ENCODE measurements at places on chromosomes 4 and X. TPM values are rescaled to one million over a fixed set of nuclear protein-coding genes. Genes with fewer than 3 reads are reported as not detected.
A peak's percentile ranks its signal among the peaks of the same experiment; 100 is the strongest.

The TRPC5OS gene
- not detected for total RNA-seq

The CXorf49 gene
- not detected for total RNA-seq

- DNase-seq: no peak
- peak overlapping the region; percentile 59 for H3K27ac ChIP-seq
- no peaks in the 10 kb centered on the region for H3K27me3 ChIP-seq
- peaks cover 32% of the 10 kb centered on the region for H3K36me3 ChIP-seq
- no peak overlapping the region for H3K4me3 ChIP-seq
- H3K4me1 ChIP-seq: peaks cover 6% of the 10 kb centered on the region
These were observed 21.8 kb upstream of the BBS12 start for GRCh38 chr4:122710434-122711308.

DNA sequence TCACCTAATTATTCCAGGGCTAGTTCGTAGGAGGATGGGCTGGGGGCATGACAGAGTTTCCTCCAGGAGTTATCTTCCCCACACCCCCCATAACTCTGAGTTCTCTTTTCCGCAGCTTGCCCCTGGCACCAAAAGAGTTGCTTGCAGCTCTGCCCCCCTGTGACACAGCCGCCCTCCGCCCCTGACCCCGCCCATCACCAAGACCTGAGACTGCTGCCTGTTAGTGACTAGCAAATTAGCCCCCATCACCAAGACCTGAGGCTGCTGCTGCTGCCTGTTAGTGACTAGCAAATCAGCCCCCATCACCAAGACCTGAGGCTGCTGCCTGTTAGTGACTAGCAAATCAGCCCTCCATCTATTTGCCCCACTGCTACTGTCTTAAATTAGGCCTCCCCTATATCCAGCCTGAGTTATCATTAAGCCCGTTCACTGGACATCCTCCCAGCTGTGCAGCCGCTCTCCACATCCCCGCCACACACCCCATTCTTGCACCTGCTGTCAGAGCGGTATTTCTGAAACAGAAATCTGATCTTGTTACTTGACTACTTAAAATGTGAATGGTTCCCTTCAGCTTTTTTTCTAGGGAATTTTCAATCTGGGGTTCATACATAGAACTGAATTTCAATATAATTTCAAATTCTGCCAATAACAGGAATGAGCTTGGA, 1.5 kb upstream of the PAPSS1 start:
- no peaks in the 10 kb centered on the region for H3K27me3 ChIP-seq
- DNase-seq: no peak
- peaks cover 14% of the 10 kb centered on the region for H3K4me1 ChIP-seq
- peak overlapping the region; percentile 37 for H3K27ac ChIP-seq

- no peaks in the 10 kb centered on the region for H3K4me1 ChIP-seq
- no peak overlapping the region for H3K27ac ChIP-seq
- H3K27me3 ChIP-seq: no peaks in the 10 kb centered on the region
These were observed 280.2 kb upstream of the SLC7A11 start for GRCh38 chr4:138522366-138522765.

GRCh38 chr4:8866828-8867623, 4.6 kb downstream of the HMX1 start:
- no peaks in the 10 kb centered on the region for H3K4me1 ChIP-seq
- no peaks in the 10 kb centered on the region for H3K27me3 ChIP-seq
- H3K27ac ChIP-seq: no peak overlapping the region
- no peak for DNase-seq
- no peak overlapping the region for H3K4me3 ChIP-seq

DNA sequence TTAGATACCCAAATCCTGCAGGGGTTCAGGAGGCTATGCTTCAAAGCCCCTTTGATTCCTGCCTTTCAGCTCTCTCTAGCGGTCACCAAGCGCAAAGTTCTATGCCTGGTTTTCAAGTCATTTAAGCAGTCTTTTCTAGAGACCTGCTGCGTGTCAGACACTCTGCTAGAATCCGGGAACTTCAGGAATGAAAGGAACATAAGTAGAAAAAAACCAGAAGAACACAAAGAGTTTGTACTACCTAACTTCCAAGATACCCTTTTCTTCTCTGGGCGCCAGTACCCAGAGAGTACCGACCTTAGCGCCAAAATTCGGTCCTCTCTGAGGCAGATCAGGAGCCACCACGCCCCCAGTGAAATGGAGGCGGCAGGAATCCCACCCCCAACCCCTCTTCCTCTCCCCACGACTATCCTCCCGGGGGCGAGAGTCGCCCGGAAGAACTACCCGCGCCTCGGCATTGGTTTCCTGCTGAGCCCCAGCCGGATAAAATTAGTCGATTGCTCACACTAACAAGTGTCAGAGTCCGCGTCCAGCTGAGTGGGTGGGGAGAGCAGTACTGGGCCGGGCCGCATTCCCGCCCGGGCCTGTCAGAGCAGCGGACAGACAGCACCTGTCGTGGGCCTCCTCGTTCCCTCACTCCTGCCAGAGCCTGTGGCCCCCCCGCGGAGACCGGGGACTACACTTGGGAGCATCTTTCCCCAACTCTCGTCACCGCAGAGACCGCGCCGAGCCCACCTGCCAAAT, 78.8 kb downstream of the RLIM start:
- no peaks in the 10 kb centered on the region for H3K36me3 ChIP-seq
- peak; percentile 61 for DNase-seq
- peaks cover 37% of the 10 kb centered on the region for H3K27me3 ChIP-seq
- peak overlapping the region; percentile 69 for H3K4me3 ChIP-seq
- peak overlapping the region; percentile 35 for H3K27ac ChIP-seq

DNA sequence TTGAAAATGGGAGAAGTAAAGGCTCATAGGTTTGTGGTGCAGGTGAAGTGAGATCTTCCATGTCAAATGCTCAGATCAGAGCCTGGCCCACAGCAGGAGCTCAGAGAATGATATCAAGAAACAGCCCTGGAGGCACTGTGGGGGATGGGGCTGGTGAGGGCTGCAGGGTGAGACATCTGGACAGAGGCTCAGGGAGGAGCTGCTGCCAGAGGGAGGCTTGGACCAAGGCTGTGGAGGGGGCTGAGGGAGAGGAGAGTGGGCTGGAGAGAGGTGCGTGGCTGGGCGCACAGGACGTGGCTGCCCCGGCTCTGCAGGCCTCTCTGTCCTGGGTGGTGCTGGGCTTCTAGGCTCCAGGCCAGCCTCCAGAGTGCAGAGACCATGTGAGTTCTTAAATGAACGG, 5.6 kb downstream of the SORCS2 start:
- peaks cover 14% of the 10 kb centered on the region for H3K27me3 ChIP-seq
- H3K36me3 ChIP-seq: no peaks in the 10 kb centered on the region
- H3K4me3 ChIP-seq: no peak overlapping the region
- peaks cover 19% of the 10 kb centered on the region for H3K4me1 ChIP-seq
